ENCODE measurements at places on chromosomes 7 and 10.

DNA sequence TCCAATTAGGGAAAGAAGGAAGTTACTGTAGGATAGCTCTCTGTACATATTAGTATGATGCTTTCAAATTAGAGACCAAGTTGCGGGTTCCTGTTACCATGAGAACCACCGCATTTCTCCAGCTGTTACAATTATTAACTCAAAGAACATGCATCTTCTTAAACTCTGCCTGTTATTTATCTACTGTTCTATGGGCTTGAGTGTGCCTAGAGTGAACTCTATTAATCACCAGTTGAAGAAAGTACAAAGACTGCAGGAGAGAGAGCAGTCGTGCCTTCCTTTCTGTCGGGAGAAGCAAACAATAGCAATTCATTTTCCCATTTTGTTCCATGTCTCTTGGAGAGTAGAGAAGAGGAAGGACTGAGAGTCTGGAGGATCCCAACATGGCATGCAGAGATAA is 1071.2 kb downstream of the TYW1 start:
- DNase-seq = no peak

DNA sequence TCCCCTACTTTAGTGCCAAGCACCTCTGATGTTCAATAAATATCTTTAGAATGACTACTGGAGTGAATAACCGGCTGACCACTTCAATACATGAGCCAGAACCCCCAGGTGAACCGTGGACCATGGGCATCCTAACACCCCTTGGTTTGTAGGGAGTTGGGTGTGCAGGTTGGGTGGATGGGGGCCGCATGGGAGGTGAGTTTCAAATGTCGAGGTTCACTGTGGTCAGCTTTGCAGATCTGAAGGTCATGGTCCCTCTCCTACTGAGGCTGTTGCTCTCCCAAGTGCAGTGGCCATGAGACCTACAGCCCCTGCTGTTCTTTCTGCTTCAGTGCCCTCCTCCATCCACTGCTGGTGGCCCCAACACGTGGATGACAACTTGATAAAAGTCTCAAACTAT is 178.0 kb upstream of the MKI67 start:
- DNase-seq = no peak

DNA sequence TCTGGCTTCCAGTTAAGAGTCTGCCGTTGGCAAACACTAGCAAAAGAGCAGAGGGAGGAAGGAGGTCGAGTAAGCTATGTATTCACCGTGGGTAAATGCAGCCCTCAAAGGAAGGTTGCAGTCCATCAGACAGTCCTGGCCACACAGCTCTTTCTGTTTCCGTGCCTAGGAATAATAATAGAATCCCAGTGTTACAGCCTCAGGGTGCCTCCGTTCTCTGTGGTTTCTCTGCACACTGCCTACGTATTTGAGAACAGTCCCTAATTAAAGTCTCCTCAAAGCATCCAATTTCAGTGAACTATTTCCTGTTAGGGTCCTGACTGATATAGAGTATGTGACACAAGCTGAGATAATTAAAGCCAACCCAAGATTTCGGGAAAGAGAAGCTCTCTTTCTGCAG is 176.7 kb downstream of the GPAM start:
- no peak for DNase-seq

DNA sequence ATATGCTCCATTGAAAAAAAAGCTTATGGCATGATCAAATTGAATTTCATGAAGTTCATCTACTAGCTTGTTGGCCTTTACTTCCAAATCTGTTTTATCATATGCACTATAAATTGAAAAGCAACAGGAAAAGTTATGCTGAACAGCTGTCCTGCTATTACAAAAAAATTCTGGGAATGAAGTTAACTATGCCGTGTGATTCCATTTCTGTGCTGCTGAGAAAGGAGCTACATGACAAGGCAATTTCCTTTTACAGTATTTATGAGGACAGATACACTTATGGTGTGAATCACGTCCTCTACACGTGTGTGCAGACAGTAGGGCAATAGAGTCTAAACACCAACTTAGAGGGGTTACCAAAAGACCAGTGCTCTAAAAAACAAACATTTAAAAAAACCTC is 426.5 kb upstream of the AKR1E2 start:
- DNase-seq = no peak

Measured in kidney epithelial cell (primary cell).